ENCODE measurements at places on chromosomes 12 and 14.

GRCh38 chr12:90791445-90791844, 163.5 kb downstream of the CCER1 start:
- DNase-seq, result no peak

DNA sequence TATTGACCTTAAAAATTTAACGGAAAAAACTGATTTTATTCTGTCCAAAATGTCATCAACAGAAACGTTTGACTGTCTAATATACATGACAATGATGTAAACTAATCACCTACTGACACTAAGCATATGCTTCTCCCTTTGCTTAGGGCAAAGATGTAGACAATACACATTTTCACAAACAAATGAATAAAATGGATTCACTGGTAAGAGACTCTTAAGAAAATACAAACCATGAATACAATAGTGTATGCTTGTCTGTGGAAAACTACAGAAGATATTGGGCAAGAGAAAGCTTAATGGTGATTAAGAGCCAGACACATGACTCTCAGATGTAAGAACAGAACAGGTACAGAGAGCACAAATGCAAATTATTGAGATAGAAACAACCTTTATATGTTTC, 1248.7 kb downstream of the FSCB start:
- no peak for DNase-seq

- DNase-seq, result no peak
Observed at GRCh38 chr14:58947156-58947555, 241.3 kb upstream of the DAAM1 start.

- DNase-seq, result no peak
Observed at GRCh38 chr12:29304388-29304787, 76.6 kb downstream of the ERGIC2 start.

DNA sequence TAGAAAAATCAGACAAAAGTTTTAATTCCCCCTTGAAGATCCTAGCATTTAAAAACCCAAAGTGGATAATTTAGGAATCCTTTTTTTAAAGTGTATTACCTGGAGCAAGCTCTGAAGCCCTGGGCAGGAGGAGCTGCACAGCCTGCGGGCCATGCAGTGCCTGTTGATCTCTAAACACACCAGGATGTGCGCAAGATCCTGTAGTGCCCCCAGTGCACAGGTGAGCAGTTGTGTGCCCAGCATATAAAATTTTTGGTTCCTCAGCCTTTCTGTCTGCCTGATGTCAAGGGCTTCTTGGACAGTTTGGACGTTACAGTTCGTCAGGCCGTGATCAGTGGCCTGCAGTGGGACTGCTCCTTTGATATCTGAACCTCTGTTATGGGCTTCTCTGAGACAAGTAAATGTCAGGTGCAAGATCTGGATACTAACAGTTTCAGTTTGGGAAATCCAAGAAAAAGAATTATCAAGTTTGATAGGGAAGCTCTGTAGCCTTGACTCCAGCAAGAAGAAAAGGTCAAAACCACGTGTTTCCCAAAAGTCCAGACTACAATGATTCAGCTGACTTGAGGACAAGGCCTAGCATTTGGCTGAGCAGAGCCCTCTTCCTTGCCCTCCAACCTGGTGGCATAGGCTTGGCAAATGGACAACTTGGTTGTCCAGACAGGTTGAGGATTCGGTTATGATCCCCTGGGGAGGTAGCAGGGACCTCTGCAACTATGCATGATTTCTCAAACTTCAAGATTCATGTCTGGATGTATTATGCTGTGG, 1.0 kb downstream of the ATXN7L3B start:
- DNase-seq, result peak; percentile 49

DNA sequence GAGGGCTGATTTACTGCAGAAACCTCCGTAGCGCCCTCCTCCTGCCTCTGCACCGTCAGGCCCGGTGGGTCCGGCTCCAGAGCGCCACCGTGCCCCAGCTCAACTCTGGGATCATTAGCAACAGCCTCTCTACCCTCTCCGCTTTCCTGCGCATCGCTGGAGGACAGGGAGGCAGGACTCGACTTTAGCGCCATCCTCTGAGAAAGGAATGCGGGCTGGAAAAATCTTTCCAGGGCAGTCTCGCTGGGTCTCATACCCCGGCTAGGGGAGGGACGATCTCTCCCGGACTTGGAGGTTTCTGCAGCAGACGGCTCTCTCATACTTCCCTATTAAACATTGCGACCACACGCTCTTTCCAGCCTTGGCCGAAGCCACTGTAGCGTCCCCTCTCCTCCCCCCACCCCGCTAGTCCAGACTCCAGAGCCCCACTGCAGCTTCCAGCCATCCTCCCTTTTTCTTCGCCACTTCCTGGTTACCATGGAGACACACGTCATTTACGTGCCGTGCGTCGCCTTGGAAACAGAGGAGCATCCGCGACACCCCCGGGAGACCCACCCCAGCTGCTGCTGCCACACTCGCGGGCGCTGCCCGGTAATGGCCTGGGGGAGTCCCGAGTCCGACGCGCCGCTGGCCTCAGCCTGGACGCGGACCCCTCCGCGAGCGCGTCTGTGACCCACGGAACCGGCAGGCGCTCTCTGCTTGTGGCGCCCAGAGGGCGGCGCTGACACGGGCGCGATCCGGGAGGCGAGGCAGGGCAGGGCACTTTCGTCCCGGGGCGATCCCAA, at the start of gene CCDC184:
Gene CCDC184 (plus strand): TSS at position 554 of the 785 bp plus-strand sequence. CDS start 479 bp downstream, outside the sequence.
- peak; percentile 85 for DNase-seq

GRCh38 chr12:64618953-64619590, 8.8 kb downstream of the RASSF3 start:
- no peak for DNase-seq

GRCh38 chr12:56119361-56119796, 1.3 kb downstream of the ZC3H10 start:
- peak; percentile 65 for DNase-seq

- peak; percentile 13 for DNase-seq
Observed at GRCh38 chr14:63938198-63939005, 85.6 kb downstream of the SYNE2 start.
